ENCODE measurements at places on chromosomes 16 and 17.
A peak's percentile ranks its signal among the peaks of the same experiment; 100 is the strongest.

GRCh38 chr17:76720941-76721340 lies 5.5 kb downstream of the JMJD6 start:
- DNase-seq = no peak

- no peak for DNase-seq
These were observed 1.9 kb upstream of the FAM20A start for GRCh38 chr17:68603027-68603426.

DNA sequence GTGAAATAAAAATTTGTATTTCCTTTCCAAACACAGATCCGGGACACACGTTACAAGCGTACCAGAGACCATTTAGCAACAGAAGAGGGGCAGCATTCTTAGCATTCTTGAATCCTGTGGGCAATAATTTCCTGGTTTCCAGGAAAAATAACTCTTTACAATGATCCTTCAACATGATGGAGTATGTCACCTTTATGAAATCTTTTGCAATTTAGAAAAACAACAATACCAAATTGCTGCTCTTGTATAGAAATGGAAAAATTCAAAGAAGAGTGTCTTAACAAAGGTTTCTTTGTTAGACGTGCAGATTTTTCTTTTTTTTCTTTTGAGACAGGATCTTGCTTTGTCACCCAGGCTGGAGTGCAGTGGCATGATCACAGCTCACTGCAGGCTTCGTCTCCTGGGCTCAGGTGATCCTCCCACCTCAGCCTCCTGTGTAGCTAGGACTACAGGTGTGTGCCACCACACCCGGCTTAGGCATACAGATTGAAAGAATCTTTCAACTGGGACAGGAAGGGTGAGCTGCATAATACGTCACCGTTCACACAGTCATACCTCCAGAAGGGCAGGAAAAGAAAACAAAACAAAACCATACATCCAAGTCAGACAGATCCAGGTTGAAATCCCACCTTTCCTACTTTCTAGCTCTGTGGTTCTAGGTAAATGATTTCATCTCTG lies 10.8 kb upstream of the GCSH start:
- DNase-seq = no peak

DNA sequence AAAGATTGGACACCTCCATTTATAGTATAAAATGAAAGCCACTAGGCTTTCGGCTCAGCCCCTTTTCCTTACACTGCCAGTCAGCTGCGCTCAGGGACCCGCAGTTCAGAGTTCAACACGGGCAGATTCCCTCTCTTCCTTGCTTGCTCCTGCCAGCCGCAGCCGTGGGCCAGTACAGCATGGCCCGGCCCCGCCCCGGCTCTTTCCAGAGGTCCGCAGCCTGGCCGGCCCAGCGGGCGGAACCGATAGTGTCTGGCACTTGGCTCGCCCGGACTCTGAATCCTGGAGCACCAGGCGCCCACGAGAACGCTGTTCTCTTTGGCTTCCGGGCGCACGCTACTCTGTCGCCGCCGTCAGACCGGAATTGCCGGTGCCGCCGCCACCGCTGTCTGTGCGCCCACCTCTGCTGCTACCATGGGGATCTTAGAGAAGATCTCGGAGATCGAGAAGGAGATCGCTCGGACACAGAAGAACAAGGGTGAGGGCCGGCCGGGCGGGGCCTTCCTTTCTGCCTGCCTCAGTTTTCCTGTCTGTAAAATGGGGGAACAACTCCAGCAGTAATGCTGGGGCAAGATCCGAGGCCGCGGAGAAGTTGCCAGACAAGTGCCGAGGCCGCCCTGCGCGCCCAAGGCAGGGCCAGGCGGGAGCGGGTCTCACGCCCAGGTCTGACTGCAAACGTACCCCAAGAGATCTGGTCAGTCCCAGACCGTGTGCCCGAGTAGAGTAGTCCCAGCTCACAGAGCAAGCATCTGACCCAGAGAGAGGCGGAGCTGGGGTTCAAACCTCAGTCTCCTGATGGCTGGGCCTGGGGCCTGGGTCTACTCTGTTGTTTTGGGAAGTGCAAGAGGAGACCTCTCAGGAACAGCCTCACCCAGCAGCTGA lies at the start of gene DRG2:
DRG2 (plus strand) TSS at position 339 of the 882 bp plus-strand sequence; CDS start at position 415, 76 bp downstream.
- DNase-seq = peak; percentile 61

DNA sequence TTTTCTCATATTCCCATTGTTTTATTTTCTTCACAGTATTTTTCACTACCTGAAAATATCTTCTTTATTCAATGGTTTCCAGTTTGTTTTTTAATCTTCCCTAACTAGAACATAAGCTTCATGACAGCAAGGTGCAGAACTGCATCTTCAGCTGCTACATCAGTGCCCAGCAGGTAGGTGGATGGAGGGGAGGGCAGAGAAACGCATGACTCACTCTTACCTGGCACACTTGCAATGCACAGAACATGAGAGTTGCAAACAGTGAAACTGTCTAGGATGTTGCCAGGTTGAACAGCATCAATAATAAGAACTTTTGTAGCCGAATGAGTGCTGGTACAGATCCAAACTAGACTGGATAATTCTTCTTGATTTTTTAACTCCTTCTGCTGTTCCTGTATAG lies 127.1 kb downstream of the SPAG9 start:
- DNase-seq = no peak

Data from cerebellar nuclear complex (tissue), 1 donor.